CD14-positive monocyte (primary cell): ENCODE measurements at places on chromosomes 3 and 15. TPM values are rescaled to one million over a fixed set of nuclear protein-coding genes. Genes with fewer than 3 reads are reported as not detected.

The SAXO2 gene
- polyA plus RNA-seq: not detected in 2 replicates

The DLEC1 gene
- polyA plus RNA-seq: 0.14 TPM

The GOLGA8J gene
- polyA plus RNA-seq: not detected

The GRK7 gene
- polyA plus RNA-seq: 0.07 TPM

DNA sequence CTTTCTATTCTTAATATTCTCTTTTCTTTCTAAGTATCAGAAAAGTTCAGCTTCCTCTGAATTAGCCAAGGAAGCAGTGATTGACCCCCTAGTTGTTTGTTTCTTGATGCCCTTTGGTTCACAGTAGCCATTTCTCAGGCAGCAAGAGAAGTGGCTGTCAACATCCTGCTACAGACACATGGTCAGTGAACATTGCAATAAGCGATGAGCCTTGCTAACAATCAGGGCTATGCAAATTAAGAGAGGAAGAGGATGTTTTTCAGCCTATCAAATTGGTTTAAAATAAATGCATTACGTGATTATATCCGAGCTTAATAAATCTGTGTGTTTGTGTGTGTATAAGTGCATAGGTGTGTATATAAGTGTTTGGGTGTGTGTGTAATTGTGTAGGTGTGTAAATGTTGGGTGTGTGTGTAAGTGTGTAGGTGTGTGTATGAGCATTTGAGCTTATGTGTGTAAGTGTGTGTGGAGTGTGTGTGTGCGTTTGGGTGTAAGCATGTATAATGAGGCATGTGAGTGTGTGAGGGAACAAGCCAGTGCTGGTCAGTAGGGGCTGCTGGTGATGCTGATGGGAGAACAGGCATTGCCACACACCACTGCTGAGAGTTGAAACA, 78.1 kb upstream of the XCR1 start:
- DNase-seq: no peak

DNA sequence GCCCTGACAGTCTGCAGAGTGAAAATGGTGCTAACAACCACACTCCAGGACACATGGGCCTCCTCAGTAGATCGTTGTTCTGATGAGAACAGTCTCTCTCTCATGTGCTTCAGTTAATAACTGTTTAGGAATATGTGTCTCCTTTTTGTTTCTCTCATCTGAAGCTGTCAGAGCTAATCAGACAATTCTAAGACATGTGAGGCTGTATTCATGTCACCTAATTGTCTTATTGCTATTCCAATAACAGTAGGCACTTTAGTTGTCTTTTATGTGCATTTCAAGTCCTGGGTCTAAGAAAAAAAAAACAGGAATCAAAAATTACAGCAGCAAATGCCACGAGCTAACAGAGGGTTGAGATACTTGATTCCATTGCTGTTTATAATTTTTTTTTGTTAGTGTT, 89.1 kb downstream of the WDR49 start:
- DNase-seq: no peak

- DNase-seq: no peak
These were observed 580.1 kb downstream of the ROBO2 start for GRCh38 chr3:77620009-77620408.
